Left hindlimb (tissue), 1 donor: ENCODE measurements at places on chromosomes 16 and 17.

GRCh38 chr16:69804297-69804696, 42.2 kb downstream of the WWP2 start:
- no peak for DNase-seq

GRCh38 chr17:44343510-44344209, 1.4 kb upstream of the GRN start:
- DNase-seq: no peak

GRCh38 chr17:48597778-48598631, 4.4 kb upstream of the HOXB5 start:
- no peak for DNase-seq

- DNase-seq: no peak
Observed at GRCh38 chr17:75950421-75950820, 9.6 kb upstream of the FBF1 start.

DNA sequence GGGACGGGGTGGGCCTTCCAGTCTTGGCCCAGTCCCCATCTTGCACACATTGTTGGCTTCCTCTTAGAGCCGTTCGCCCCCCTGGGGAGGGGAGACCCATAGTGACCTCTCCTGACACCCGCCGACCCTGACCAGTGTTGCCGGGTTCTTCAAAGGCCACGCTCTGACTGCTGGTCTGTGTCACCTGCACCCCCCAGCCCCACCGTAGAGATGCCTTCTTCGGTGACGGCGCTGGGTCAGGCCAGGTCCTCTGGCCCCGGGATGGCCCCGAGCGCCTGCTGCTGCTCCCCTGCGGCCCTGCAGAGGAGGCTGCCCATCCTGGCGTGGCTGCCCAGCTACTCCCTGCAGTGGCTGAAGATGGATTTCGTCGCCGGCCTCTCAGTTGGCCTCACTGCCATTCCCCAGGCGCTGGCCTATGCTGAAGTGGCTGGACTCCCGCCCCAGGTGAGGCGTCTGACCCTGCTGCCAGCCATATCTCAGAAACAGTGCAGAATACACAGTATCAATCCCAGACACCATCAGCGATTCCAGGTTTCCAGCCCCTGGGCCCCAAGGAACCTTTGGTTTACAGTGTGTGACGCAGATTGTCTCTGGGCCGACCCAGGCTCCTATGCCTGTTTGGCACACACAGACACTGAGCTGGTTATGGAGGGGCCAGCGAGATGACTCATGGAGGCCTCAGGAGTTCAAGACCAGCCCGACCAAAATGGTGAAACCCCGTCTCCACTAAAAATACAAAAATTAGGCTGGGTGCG, 1.3 kb downstream of the SLC26A11 start:
- DNase-seq: no peak

DNA sequence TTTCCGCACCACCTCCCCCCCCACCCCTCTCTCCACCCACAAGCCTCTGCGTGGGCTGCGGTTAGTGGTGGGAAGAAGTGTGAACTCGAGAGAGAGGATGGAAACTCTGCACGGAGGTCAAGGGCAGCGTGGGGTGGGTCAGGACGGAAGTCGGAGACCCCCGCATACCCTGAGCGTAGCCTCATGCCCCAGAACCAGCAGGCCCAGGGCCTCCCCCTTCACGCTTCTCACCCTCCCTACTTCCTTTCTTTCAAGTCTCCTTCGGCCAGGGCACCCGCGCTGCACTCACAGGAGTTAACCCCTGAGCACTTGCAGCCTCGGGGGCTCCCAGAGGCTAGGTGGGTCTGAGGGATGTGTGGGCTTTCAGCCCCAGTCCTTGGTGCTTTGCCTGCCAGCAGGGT, 9.2 kb downstream of the TBKBP1 start:
- no peak for DNase-seq

GRCh38 chr17:65913326-65913850, 278.5 kb downstream of the CEP112 start:
- no peak for DNase-seq

GRCh38 chr16:53605356-53605755, 98.3 kb downstream of the RPGRIP1L start:
- DNase-seq: no peak

DNA sequence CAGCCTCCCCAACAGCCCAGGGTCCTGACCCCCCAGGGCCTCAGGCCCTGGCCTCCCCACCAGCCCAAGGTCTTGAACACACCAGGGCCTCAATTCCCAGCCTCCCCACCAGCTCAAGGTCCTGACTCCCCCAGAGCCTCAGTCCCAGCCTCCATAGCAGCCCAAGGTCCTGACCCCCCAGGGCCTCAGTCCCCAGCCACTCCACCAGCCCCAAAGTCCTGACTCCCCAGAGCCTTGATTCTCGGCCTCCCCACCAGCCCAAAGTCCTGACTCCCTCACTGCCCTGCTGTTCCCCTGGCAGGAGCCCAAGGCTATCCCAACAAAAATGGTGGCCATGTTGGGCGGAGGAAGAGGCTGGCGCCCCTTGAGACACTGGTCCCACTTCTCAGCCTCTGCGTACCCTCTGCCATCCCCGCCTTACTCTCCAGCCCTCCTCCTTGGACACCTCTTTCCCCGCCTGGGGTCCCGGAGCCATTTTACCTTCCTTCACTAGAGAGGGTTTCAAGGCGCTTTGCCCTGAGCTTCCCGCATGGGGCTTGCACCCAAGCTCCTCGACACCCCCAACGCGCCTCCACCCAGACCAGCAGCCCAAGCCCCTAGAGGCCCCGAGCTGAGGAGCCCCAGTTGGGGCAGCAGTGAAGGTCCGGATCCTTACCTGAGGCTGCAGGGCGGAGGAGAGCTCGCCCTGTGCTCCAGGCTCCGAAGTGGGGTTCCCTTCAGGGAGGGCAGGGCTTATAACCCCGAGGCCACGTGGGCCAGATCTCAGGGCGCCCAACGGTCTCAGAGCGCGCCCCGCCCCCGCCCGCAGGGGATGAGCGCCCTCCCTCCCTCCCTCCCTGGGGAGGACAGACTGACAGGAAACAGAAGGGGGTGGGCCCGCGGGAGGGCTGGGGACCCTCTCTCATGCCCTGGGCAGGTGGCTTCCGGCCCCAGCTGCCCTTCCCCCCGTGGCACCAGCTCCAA, 3.5 kb upstream of the TSPOAP1 start:
- no peak for DNase-seq

- DNase-seq: no peak
Observed at GRCh38 chr16:5598793-5599192, 501.2 kb upstream of the EEF2KMT start.

- no peak for DNase-seq
Observed at GRCh38 chr17:50845240-50846147, 10.1 kb downstream of the WFIKKN2 start.
